ENCODE measurements at places on chromosomes 1 and 21.

GRCh38 chr1:113276507-113276906 lies 113.8 kb upstream of the MAGI3 start:
- no peak for DNase-seq

- no peak for DNase-seq
These were observed 12.9 kb upstream of the CHI3L1 start for GRCh38 chr1:203199481-203199815.

- DNase-seq = no peak
These were observed 574.7 kb downstream of the MATN1 start for GRCh38 chr1:30148676-30149075.

GRCh38 chr1:177596485-177596884 lies 373.4 kb downstream of the SEC16B start:
- DNase-seq = no peak

- no peak for DNase-seq
These were observed 52.5 kb downstream of the CDC7 start for GRCh38 chr1:91553177-91553591.
